ENCODE measurements at places on chromosomes 6 and 20.
A peak's percentile ranks its signal among the peaks of the same experiment; 100 is the strongest.

DNA sequence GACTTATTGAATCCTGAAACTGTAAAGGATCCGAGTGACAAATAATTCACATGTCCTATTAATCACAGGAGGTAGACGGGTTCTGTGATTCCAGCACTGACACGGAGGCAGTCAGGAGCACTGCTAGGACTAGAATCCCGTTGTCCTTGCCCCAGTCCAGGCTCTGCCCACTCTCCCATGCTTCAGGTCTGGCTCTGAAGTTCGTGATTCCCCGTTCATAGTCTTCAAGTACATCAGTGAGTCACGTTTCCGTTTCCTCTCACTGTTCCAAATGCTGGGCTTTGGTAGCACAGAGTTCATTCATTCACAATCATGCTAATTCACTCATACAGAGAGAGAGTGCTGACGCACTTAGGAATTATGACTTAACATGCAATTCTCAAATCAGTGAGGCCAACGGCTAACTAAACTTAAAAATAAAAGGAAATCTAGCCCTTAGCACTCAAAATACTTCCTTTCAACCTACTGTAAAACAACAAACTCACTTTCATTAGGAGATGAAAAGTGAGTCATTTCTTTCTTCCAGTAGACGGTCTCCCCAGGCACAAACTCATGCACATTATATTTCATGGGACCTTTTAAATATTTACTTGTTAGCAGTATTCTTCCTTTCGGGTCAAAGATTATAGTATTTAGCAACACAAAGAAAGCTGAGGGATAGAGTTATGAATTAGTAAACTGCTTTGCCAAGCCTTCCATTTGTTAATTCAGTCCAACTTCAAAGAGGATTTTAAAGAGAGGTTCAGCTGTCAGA, 94.0 kb upstream of the NHSL1 start:
- DNase-seq: peak; percentile 78

DNA sequence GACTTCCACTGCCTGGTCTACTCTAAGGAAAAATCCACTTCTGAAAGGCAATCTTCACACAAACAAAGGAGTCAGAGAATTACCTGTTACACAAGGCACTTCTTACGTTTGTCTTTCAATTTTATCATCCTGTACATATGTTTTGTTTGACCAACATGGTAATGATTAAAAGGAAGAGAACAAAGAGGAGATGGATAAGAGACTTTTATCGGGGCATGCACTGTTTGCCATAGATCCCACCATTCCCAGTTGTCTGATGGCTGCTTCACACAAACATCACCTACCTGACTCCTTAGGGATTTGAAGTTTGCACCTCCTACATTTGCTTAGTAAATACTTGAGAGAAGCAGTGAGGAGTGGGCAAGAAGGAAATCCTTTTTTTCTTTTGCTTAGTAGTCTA, 87.1 kb downstream of the BFSP1 start:
- no peak for DNase-seq

GRCh38 chr20:64082126-64082731, 2.0 kb downstream of the LKAAEAR1 start:
- no peak for DNase-seq

GRCh38 chr20:15986690-15987089, 586.6 kb downstream of the KIF16B start:
- no peak for DNase-seq

DNA sequence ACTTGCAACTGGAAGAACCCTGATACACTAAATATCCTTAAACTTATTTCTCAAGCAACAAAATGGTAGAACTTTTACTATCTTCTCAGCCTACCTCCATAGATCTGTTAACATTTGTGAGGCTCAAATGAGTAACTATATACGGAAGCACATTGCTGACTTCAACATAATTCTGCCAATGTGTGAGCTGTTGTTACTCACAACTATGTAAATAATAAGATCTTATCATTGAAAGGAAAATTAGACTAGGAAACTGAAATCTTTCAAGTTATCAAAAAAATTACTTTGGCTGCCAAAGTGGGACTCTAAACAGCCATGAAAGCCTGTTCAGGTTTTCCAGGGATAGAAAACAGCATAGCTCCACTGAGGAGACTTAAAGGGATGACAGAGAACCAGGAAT, 40.2 kb upstream of the TASP1 start:
- no peak for DNase-seq

DNA sequence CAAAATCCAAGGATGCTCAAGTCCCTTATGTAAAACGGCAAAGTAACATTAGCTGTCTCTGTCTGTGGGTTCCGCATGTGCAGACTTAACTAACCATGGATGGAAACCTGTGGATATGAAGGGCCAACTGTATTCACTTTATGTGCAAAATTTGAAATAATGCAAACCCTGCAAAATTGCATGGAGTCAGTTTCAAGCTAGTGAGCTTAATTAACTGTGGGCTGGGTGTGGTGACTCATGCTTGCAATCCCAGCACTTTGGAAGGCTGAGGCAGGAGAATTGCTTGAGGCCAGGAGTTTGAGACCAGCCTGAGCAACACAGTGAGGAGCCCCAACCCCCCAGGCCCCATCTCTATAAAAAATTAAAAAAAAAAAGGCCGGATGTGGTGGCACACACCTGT, 81.4 kb downstream of the ANKS1A start:
- DNase-seq: no peak

- DNase-seq: no peak
Observed at GRCh38 chr20:34061695-34062094, 50.3 kb downstream of the EIF2S2 start.

DNA sequence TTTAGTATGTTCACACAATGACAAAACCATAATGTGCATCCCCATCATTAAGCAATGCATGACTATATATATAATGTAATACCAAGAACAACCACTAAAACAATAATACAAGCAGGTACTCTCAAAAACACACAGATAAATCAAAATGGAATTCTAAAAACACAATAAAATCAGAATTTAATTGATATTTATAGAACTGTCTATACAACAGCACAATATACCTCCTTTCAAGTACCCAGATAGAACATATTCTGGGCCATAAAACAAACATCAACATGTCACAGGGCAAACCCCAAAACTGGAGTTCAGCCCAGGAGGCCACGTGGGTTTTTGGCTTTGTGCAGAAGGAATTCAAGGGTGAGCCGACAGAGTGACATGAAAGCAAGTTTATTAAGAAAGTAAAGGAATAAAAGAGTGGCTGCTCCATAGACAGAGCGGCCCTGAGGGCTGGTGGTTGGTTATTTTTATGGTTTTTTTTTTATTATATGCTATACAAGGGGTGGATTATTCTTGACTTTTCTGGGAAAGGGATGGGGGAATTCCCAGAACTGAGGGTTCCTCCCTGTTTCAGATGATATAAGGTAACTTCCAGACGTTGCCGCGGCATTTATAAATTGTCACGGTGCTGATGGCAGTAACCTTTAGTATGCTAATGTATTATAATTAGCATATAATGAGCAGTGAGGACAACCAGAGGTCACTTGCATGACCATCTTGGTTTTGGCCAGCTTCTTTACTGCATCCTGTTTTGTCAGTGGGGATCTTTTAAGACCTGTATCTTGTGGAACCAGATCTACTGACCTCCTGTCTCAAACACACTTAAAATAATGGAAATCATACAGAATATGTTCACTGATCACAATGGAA, 5.6 kb downstream of the RAB23 start:
- no peak for DNase-seq

GRCh38 chr6:112770308-112770707, 423.2 kb downstream of the RFPL4B start:
- no peak for DNase-seq

Measured in Caki2 (cell line).